ENCODE measurements at places on chromosomes 1 and 21.
A peak's percentile ranks its signal among the peaks of the same experiment; 100 is the strongest.

DNA sequence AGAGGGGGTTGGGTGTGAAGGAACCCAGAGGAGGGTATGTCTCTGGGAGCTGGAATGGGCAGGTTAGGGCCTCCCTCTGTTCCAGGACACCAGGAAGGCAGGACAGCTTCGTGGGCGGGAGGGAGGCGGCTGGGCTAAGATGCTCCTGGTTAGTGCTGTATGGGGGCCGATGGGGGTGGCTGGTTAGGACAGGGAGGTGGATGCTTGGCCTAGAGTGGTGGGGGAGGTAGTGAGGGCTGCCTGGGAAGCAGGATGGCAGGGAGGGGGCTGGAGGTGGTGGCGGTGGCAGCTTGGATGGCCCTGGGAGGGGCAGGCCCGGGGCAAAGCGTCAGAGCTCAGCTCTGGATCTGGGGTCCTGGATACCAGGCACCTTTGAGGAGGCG lies 6.2 kb upstream of the MMP23B start:
- no peak for DNase-seq

DNA sequence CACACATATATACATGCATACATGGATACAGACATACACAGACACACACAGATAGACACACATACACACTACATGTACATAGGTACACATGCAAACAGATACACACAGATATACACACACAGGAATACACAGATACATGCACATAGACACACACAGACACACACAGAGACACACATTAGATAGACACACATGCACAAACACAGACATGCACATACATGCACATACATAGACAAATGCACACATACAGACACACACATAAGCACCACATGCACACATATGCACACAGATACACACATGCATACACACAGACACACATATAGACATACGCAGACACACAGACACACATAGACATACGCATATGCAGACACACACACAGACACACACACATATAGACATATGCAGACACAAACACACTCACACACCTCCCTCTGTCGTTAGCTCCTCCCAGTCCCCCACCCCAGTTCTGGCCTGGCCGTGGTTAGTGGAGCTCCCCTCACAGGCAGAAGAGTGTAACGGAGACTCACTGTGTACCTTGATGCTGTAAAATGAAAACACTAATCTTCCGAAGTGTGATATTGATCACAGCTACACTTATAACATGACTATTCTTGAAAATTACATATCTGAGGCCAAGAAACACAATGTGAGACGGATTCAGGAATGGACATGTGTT lies 7.6 kb downstream of the UBASH3A start:
- no peak for DNase-seq

GRCh38 chr1:155093911-155094621 lies 15.4 kb downstream of the EFNA3 start:
- DNase-seq, result peak; percentile 29

DNA sequence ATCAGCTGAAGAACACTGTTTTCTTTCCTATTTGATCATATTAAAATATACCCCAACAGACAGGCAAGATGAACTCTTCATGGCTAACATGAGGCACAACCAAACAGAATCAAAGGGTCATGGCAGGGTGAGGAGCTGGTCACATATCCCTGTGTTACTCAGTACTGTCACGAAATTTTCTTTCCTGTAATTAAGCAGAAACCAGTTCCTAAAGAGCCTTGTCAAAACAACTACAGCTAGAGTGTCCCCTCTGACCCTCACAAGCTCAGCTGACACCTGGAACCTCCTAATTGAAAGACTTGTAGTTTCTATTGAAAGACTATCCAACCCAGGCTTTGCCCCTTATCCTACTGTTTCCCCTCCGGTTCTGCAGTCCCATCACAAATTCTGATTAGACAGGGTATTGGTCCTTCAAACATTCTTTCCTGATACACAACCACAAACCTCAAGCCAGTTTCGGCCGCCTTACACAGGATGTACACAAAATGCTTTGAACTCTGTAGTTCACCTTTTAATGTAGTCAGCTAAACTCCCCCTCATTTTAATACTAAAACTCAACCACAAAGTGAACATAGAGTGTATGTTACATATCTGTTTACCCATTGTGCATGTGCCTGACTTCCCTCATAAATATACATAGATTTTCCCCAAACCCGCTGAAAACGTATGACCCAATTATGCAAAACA lies 651.9 kb downstream of the MRPL39 start:
- DNase-seq, result no peak

GRCh38 chr1:207145401-207146058 lies 41.5 kb downstream of the C4BPA start:
- DNase-seq, result no peak
